Bone marrow (tissue), 2 donors: ENCODE measurements at places on chromosomes 6 and 20.

DNA sequence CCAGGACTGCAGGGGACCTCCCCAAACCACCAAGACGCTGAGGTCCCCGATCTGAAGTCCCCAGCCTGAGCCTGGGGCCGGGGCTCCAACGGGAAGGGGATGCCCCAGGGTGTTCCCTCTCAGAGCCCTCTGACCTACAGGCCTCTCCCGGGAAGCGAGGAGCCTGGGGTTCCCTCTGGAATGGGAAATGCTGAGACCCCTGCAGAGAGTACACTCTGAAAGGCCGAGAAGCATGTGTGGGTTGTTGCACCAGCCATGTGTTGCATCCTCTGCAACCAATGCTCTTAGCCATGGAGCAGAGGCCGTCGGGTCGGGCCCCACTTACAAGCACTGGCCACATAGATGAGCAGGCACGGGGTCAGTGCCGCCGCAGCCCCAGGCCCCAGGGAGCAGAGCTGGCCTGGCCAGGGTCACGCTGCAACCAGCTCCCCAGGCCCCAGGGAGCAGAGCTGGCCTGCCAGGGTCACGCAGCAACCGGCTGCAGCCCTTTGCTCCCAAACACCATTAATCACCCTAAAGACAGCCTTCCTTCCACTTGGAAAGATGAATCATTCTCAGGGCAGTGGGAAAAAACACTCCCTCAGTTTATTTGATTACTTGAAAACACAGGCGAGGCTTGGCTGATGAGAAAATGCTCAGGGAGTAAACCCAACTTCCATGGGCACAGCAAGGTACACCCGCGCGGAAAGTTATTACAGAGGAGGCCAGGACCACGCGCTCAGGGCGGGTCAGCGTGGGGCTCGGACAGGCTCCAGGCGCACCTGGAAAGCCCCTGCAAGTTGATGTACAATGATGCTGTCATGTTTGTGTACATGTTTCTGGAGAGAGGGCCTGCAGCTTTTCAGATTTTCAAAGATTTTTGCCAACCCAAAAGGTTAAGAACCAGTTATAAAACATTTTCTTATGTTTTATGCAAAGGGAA is 78.0 kb upstream of the AFDN start:
- DNase-seq, result no peak

- DNase-seq, result no peak
Observed at GRCh38 chr6:168598251-168599117, 157.5 kb downstream of the SMOC2 start.

GRCh38 chr6:106033806-106034205 is 52.3 kb upstream of the PRDM1 start:
- DNase-seq, result no peak

- DNase-seq, result no peak
Observed at GRCh38 chr20:44008806-44009678, 94.4 kb downstream of the TOX2 start.

- DNase-seq, result no peak
Observed at GRCh38 chr6:12174878-12175277, 115.3 kb upstream of the EDN1 start.

DNA sequence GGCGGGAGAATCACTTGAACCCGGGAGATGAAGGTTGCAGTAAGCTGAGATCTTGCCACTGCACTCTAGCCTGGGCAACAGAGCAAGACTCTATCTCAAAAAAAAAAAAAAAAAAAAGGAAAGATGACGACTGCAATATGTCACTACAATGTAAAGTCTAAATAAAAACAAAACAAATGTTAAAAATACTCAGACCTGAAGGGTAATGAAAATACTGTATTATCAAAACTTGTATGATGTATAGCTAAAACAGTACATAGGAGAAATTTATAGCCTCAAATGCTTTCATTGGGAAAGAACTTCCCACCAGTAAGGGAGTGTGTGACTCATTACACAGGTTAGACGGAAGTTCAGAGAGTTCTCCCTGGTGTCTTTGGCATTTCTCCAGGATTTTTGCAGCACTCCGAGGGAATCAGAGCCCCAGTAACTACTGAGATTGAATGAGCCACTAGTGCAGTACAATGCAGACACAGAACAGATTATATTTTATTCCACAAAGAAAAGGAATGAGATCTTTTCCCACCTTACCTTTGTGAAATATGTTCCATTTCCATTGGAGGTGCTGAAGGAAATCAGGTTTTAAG is 12.5 kb upstream of the RALGAPB start:
- no peak for DNase-seq

DNA sequence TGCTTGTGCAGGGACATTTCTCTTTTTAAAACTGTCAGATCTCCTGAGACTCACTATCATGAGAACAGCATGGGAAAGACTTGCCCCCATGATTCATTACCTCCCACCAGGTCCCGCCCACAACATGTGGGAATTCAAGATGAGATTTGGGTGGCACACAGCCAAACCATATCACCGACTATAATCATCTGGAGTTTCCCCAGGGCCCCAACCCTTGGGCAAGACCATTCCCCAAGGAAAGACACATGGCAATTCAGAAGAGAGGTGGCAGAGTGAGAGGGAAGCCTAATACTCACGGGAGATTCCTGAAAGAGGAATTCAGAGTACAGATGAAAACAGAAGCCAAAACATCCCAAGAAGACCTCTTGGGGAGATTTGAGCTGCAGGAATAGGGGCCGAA is 291.0 kb upstream of the PLCB4 start:
- DNase-seq, result no peak

DNA sequence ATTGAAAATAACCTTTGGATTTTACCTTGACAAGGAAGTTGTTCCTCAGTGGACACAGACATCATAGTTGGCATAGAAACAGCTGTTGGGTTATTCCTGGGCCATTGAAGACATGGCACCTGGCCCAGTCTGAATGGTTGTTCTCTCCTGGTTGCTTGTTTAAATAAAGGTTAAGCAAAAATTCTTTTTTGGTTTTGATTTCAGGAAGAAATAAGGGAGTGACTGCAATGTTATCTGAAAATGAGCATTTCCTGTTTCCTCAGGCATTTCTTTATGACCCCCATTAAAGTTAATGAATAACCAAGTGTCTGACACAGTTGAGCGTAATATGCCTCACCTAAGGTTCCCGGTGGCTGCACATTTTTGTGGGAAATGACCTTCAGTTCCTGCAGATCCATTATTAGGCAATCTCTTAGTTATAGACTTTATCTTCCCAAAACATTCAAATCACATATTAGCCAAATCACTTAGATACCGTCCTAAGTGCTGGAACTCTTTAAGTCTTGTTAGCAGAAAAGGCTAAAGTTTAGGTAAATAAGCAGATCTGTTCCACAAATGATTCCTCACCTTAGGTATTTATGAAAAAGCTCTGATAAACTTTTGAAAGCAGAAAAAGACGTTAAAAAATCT is 648.7 kb upstream of the FLRT3 start:
- no peak for DNase-seq

GRCh38 chr20:59809630-59810448 is 123.6 kb downstream of the SYCP2 start:
- DNase-seq, result no peak

- peak; percentile 41 for DNase-seq
Observed at GRCh38 chr6:32627831-32628230, 9.4 kb upstream of the HLA-DQA1 start.

DNA sequence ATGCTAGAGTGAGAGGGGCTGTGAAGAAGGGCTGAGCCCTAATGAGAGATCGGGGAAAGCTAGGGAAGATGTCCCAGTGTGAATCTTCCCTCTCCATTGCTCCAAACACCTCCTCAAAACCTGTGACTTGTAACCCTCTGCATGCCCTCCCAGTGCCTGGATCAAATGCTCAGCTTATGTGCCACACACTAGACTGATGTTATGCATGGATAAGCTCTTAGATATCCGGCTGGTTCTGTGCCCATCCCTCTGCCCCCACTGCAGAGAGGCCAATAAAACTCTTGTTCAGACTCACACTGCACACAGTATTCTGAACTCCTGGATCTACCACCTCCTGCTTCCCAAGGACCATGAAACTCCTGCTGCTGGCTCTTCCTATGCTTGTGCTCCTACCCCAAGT is at the start of gene DEFB118:
TSS of gene DEFB118 (plus strand) at position 301 of the 400 bp plus-strand sequence. CDS start at position 351, 50 bp downstream.
- no peak for DNase-seq

DNA sequence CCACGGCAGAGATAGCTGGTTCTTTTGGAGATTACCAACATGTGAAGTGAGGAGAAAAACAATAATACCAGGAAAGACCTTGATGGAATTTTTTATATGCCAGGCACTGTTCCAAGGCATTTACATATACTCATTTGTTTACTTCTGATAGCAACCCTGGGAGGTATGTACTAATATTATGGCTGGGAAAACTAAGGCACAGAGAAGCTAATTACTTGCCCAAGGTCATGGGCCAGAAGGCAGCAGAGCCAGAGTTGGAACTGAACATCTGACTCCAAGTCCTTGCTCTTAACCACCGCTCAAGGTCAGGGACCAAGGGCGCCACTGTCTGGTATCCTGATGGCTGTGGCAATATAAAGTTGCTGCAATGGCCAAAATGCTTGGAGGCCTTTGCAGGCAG is 97.0 kb upstream of the KCNG1 start:
- DNase-seq, result no peak

DNA sequence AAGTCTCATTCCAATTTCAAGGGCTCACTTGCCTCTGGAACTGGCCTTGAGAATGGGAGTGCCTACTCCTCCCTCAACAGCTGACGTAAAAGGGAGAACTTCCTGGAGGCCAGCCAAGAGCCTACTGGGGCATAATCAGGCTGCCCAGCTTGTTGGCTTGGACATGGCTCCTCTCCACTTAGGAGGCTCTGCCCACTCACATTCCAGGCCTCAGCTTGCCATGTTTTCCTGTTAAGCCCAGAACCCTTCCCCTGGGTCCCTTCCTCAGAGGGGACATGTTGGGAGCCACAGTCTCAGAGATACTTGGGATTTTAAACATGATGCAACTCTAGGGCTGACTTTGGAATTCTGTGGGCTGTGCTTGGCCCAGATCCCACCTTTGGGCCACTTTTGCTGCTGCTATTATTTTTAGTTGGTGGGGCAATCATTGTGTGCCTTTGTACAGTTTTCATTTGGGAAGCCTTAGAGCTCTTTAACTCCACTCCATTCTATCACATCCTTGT is 31.5 kb upstream of the ADTRP start:
- DNase-seq, result no peak

GRCh38 chr6:132734694-132735236 is 20.9 kb upstream of the VNN1 start:
- no peak for DNase-seq

DNA sequence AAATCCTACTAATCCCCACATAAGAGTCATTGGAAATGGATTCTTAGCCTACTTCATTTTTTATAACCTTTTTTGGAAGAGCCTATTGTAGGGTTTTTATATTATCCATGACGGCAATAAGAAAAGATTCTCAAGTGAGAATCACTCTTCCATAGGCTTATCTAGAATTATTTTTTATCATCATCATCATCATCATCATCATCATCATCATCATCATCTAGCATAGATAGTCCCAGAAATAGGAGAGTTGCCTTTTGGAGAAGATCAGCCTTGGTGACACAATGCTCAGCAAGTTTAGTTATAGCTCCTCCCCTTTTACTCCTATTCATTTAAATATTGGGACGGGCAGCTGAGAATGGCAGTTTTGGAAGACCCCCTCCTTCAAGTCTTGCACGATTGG is 359.1 kb upstream of the SLC35B3 start:
- DNase-seq, result no peak

GRCh38 chr6:43743682-43744381 is 26.2 kb upstream of the VEGFA start:
- no peak for DNase-seq

DNA sequence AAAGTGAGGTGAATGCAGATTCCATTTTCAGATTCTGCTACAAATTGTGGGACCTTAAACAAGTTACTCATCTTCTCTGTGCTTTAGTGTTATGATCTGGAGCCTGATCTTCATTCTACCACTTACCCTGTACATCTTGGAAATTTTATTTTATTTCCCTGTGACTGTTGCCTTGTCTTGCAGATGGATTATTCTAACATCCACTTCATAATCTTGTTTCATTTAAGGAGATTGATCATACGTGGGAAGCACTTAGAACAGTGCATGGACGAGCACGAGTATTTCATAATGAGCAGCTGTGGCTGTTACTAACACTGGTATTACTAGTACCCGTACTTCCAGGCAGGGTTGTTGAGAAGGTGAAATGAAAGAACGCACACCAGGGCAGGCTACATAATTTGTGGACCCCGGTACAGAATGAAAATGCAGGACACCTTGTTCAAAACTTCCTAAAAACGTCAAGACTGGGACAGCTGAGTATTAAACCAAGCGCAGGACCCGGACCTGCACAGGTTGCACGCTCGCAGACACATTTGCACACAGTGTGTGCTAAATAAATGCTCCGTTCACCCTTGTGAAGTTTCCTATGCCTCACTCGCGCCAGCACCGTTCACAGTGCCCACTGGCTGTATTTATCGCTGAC is 535 bp upstream of the CCDC170 start:
- no peak for DNase-seq

GRCh38 chr6:92047152-92047850 is 1372.1 kb downstream of the EPHA7 start:
- DNase-seq, result no peak

DNA sequence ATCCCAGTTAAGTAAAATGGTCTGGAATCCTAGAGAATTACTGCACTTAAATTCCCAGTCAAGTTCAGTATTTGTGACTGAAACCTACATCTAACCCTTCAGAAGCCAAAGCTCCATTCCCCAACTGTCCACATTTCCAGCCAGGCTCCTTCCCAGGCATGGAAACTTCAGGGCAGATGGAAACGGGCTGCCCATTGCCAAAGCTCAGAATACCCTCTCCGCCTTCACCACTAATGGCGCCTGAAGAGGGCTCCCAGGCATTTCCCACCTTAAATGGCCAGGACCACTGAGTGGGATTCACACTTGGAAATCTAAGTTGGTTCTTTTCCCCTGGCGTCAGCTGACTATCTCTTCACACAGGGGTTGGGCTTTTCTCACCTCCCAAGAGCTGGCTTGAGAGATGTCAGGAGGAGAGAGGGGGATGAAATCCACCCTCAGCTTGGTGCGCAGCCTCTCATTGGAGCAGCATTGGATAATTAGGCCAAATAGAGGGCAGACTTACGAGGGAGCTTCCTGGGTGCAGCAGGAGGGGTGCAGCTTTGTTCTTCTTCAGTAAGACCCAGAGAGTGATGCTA is 82.9 kb downstream of the ANKRD60 start:
- DNase-seq, result no peak

GRCh38 chr20:10963717-10964266 is 290.0 kb upstream of the JAG1 start:
- no peak for DNase-seq

DNA sequence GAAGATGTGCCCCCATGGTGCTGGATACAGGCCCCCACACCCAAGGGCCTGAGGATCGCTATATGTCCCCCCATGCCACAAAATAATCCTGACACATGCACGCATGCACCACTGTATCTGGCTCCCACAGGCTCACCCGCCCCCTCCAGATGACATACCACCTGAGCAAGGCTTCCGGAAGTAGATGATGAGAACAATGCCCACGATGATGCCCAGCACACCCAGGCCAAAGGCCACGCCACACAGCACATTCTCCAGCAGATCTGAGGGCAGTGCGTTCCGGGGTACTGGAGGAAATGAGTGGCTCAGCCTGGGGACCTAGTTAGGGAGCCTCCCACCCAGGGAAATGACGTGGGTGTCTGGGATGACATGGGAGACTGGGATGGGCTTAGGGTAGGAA is 3.8 kb downstream of the HLA-DMA start:
- no peak for DNase-seq

- no peak for DNase-seq
Observed at GRCh38 chr6:31131595-31131994, 7.3 kb downstream of the PSORS1C2 start.
